ENCODE measurements at places on chromosomes 2 and 18.

DNA sequence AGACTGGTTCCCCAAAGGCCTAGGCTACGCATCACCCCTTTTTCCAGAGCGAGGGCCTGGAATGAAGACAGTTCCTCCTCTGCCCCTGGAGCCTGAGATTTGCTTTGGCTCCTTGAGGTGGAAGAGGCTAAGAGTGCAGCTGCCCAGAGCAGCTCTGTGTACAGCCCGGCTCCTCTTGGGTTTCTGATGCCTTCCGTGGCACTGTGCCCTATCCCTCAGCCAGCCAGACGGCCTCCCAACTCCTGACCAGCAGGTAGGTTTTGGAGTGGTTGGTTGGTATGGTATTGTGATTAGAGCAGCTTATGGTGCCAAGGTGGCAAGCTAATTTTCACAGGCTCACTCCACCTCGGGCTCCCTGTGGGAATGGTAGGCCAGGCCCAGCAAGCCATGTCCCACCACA lies 112.2 kb downstream of the TANC1 start:
- no peak for DNase-seq

DNA sequence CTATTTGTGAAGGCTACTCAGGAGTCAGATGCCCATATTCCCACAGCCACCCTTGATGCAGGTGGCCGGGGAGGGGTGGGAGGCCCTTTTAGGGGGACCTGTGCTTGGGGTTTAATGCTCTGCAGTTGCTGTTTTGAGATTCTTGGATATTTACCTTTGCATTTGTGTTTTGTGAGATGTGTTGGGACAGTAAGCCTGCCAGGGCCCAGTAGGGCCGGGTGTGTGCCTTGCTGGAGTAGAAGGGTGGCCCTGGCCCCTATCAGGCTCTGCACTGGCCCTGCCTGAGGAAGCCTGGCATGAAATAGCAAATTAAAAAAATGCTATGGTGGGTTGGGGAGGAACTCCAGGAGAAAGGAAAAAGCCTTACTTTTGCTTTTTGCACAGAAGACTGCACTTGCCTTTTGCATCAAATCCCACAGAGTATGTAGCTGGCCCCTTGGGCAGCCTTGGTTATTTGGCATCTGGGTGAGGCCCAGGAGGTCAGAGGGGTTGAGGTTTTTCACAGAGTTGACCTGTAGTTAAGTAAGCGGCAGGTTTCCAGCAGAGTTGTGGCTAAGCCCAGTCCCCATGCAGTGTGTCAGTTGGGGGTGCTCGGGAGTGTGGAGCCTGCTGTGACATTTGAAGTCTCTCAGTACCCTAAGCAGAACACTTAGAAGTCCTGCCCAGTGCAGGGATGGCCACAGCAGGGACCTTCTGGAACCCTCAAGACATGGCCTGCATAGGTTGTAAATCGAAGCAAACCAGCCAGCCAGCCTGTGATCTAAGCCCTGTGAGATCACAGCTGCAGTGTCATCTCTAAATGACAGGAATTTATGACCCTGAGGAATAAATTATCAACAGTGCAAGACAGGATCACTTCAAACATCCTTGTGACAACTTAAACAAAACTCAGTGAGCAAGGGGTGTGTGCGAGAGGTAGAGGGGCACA lies 68.8 kb downstream of the SH3RF3 start:
- DNase-seq: no peak

DNA sequence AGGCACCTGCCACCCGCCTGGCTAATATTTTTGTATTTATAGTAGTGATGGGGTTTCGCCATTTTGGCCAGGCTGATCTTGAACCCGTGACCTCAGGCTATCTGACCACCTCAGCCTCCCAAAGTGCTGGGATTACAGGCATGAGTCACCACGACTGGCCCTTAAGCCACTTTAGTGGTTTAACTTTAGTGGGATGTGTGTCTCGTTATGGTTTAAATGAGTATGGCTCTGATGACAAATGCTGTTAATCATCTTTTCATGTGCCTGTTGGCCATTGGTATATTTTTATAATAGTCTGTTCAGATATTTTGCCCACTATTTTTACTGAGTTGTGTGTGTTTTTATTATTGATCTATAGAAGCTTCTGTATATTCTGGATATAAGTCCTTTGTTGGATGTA lies 205.9 kb downstream of the MYO1B start:
- DNase-seq: no peak

GRCh38 chr2:79887747-79888374 lies 375.0 kb downstream of the CTNNA2 start:
- peak; percentile 8 for DNase-seq

DNA sequence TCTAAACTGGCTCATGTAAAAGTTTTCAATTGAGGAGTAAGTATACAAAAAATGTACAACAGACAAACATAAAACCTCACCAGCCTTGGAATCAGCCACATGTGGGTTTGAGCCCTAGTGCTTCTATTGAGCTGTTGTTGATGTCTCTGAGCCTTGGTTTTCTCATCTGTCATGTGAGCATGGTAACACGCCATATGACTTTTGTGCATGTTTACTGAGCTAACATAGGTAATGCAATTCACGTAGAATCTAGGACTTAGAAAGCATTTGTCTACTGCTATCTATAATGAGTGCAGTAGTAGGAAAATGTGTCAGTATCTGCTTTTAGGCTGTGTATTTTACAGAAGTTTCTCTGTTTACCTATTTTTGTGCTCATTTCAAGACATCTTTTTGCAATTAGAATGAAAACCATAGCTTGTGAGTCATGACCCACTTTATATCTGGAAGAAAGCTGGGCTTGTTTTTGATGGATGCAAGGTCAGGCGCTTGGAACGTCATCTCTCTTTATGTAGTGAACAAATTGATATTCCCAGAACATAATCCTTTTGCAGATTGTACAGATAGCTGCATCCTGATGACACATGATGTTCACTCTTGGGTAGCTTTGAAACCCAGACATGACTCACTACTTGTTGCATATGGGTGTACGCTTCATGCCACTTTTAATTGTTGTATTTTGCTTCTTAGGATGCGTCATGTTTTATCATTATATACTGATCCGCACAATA lies 94.3 kb downstream of the RNF144A start:
- no peak for DNase-seq

GRCh38 chr2:54755641-54756326 lies 32.3 kb downstream of the EML6 start:
- DNase-seq: no peak

DNA sequence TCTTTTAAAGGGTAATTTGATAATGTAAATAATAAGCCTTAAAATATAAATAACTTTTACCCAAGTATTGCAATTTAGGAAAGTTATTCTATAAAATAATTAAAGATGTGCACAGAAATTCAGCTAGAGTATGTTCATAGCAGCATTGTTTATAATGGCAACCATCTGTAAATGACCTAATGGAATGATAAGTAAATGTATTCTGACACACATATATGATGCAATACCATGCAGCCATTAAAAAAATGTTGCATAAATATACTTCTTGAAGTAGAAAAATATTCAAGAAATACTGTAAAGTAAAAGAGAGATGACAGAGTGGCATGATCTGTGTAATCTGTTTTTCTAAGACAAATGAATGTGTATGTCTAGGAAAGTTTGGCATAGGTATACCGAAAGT lies 545.7 kb downstream of the ZEB2 start:
- no peak for DNase-seq

GRCh38 chr2:10303181-10303693 lies 533 bp downstream of the HPCAL1 start:
- peak; percentile 53 for DNase-seq

- no peak for DNase-seq
Observed at GRCh38 chr2:75667884-75668283, 21.3 kb downstream of the MRPL19 start.

- no peak for DNase-seq
Observed at GRCh38 chr2:206856513-206856912, 82.8 kb upstream of the CPO start.

DNA sequence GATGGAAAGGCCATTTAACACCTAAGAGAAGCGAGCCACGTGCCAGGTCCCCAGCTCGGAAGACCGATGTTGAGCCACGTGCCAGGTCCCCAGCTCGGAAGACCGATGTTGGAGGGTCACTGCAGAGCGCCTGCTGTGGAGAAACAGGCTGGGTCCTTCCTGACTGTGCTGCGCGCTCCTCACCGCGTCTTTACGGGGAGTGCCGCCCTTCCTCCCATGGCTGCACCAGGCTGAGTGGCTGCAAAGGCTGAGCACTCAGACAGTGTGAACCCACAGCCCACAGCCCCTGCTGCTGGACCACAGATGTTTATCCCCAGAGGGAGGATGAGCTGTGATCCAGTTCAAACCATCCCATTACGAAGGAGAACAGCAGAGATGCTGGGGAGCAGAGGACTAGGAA lies 55.7 kb downstream of the RTP5 start:
- DNase-seq: no peak

DNA sequence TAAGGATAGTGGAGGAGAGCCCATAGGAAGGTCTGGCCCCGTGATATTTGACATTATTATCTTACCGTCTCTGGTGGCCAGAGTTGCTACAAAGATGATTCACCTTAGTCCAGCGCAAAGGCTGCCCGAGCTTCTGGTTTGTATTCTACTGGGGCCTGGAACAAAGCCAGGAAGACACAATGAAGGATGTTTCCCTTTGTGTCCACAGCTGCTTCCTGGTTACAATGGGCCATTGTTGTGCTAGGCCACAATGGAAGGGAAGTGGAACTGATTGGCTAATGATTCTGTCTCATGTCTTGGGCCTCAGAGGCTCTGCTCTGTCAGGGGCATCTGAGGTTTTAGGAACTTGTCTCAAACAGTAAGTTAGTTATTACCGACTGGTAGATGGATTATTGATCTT lies 132.2 kb downstream of the TDRD15 start:
- DNase-seq: no peak

- no peak for DNase-seq
Observed at GRCh38 chr2:52454962-52455361, 1312.6 kb upstream of the CHAC2 start.

GRCh38 chr2:48272199-48272598 lies 257.8 kb upstream of the STON1 start:
- no peak for DNase-seq

DNA sequence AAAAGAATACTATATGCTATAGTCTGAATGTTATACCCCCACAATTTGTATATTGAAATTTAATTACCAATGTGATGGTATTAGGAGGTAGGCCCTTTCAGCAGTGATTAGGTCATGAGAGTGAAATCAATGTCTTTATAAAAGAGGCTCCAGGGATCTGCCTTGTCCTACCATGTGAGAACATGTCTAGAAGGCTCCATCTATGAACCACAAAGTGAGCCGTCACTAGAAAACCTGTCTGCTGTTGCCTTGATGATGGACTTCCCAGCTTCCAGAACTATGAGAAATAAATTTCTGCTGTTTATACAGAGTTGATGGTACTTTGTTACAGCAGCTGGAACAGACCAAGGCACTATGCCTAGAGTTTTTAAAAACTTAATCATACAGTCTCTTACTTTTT lies 46.3 kb upstream of the FAM124B start:
- DNase-seq: no peak

DNA sequence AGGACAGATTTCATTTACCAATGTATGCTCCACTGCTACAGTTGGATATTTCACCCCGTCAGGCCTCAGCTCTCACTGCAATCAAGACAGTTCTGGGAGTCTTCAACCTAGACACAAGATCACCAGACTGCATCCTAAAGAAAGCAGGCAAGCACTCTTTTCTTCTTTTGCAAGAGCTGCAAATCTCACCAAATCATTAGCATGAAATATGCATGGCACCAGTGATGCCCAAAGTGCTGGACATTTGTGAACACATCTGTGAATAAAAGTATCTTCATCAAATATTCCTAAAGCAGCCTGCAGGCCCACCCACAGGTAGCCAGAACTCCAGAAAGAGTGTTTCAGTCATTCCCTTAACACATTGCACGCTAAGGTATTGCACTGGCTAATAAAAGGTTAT lies 87.5 kb downstream of the RBM43 start:
- no peak for DNase-seq

GRCh38 chr2:241070361-241070760 lies 31.7 kb downstream of the MTERF4 start:
- no peak for DNase-seq

GRCh38 chr2:197993363-197993762 lies 189.0 kb downstream of the PLCL1 start:
- no peak for DNase-seq

- DNase-seq: no peak
Observed at GRCh38 chr2:31413862-31414550, 536 bp downstream of the XDH start.

GRCh38 chr2:11784747-11785610 lies 38.5 kb downstream of the LPIN1 start:
- peak; percentile 62 for DNase-seq

DNA sequence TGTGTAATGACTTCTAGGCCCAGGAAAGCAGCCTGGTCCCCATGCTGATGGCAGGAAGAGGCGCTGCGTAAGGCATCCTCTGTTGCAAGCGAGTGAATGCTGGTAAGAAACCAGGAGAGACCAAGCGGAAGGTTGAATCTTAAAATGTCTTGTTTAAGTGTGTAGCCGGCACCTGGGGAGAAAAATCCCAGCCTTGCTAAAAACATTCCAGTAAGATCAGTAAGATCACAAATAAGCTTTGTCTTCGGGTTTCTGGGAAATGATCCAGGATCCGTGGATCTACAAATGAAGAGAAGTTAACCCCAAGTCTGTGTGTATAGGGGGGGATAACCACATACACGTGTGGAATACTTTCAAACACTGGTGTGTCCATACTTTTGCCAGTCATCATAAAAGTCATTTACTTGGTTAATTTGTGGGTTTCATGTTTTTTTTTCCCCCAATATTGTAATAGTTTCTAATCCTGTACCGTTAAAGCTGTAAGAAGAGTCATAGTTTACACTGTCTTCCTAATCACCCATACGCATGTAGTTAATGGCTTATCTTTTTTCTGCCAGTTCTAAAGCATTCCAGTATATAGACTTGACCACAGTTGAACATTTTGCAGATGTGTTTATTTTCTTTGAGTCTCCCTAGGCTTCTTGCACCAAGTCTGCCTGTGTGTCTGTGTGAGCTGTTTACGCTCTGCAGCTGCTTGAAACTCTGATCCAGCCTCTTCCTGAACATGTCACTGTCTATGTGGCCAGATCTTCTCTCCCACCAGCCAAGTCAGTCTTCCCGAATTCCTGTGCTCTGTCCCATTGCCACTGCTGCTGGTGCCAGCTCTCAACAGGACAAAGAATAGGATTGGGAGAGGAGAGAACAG lies 135.9 kb upstream of the ARL4C start:
- no peak for DNase-seq

- no peak for DNase-seq
Observed at GRCh38 chr18:55283309-55283708, 304.7 kb downstream of the TCF4 start.

- no peak for DNase-seq
Observed at GRCh38 chr2:10179422-10179821, 56.9 kb downstream of the RRM2 start.

GRCh38 chr2:6372317-6372901 lies 493.3 kb downstream of the CMPK2 start:
- DNase-seq: no peak

GRCh38 chr2:58228299-58228698 lies 12.8 kb downstream of the FANCL start:
- DNase-seq: no peak

- peak; percentile 5 for DNase-seq
Observed at GRCh38 chr2:131093696-131094462, 619 bp upstream of the FAM168B start.

DNA sequence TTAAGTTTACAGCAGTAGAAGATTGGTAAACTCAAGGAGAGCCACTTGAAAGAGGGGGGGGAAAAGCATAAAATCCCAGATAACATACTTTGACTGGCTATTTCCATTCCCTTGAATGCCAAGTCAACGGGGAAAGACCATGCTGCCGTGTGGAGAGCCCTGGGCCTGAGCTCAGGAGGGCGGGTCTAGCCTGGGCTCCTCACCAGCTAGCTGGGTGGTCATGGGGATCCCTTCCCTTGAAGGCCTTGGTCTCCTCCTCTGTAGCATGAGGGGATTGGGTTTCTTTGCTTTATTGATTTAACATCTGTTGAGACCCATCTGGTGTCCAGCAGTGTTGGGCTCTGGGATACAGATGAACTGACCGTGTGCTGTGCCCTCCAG lies 35.0 kb downstream of the TEX51 start:
- no peak for DNase-seq
